ENCODE measurements at places on chromosomes 5 and 9. TPM values are rescaled to one million over a fixed set of nuclear protein-coding genes. Genes with fewer than 3 reads are reported as not detected.
A peak's percentile ranks its signal among the peaks of the same experiment; 100 is the strongest.

The IER5L gene
- 5.9 TPM for total RNA-seq

The PCDHB12 gene
- total RNA-seq: 2.7 TPM

The PRR16 gene
- 0.42 TPM for total RNA-seq

The CFAP90 gene
- 0.33 TPM for total RNA-seq

The MAMDC4 gene
- 6.7 TPM for total RNA-seq

The NR2F1 gene
- 0.34 TPM for total RNA-seq

The FCN2 gene
- not detected for total RNA-seq

DNA sequence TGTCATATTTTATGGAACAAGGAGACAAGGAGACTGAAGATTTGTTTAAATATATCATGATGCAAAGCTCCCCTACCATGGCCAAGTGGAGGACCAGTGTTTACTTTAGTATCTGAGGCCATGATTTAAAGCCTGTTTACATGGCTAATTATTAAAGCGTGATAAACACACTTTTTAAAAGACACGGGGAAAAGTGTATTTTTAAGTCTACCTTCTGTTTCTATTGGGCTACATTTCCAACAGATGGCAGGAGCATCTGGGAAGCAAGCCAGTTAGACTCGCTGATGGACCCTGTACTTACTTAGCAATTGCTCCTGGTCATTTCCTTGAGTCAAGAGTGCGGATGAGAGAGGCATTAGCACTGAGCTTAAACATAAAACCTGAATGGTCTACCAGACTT is 480.3 kb upstream of the SEMA6A start:
- no peak for DNase-seq

DNA sequence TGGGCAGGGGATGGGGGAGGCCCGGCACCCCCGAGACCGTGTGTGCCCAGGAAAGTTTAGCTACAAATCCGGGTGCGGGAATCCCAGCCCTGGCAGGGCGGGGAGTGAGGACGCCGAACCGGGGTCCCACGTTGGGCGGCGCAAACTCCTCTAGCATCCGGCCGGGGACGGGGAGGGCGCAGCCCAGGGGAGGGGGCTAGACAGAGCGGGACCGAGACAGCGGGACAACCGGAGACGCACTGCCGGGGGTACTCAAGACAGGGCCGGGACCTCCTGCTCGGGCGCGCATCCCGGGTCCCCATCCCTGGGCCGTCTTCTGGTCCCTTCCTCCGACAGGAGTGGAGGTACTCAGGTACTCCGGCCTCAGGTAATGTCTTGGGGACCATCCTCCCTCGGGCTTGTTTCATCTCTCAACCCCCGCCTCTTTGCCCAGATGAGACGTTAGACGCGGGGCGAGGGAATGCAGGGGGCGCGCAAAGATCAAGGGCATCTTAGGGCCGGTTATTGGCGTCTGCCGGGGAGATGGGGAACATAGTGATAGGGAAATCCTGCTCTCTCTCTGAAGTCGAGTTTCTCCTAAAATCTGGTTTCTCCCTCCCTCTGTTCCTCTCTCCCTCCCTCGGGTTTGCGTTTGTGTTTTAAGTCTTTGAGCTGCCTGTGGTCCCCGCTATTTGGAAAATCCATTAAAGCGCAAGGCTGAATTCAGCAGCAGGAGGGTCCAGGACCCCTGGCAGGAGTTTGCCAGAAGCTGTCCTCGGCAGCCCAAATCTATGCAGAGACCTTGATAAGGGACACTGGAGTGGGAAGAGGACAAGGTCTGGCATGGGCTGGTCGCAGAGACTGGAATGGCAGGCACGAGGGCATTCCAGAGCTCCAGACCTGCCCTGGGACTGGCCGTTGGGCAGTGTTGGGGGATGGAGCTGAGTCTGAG is 815 bp downstream of the PDZD2 start:
- peak; percentile 44 for DNase-seq

DNA sequence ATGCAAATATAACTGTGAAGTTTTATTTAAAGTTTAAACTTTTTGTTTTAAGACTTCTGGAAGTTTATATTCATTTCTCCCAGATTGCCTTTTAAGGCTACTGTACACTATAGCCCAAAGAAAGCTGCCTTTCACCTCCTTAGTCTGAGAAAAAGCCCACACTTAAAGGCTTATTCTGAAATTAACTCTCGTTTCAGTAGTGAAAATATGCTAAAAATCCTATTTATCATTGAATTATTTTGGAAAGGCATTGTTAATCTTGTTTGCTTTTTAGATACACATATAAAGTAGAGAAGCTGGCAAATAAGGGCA is 3.3 kb upstream of the PURA start:
- no peak for DNase-seq

DNA sequence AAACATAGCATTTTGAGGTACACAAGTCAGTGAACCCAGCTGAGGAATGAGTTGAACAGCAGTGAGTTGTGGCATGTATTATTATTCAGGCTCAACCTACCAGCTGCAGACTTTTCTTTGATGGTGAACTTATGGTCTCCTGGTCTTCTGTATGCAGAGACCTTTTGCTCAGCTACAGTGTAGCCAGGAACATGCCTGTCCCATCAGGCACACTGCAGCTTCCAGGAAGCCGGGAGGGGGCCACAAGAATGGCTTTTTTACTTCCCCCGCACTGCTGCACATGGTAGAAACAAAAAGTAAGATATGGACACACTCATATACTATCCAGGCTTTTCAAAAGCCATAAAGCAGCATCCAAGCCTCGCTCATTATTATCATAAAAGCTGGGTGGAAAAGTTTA is 65.3 kb upstream of the PLPP1 start:
- DNase-seq: no peak

DNA sequence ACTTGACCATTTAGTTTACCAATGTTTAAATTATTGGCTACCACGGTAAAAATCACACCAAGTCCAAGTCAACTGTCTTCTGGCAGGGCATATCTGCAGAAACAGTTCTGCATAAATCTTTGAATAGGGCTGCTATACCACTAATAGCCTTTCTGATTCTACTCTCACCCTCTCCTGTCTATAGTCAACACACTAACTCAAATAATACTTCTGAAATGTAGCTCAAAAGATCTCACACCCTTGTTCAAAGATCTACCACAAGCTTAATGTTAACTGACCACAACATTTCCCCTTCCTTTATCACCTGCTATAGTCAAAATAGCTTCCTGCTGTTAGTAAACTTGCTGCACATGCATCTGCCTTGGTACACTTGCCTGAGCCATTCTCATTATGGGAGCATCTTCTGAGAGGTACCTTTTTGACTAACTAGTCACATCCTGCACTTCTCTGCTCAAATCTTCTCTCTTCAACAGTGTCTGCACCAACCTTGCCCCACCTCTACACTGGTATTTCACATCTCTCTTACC is 319.4 kb downstream of the CDH10 start:
- DNase-seq: no peak

- no peak for DNase-seq
These were observed 23.0 kb downstream of the UBE2D2 start for GRCh38 chr5:139584137-139584536.

GRCh38 chr9:136499935-136500910 is 17.4 kb upstream of the SEC16A start:
- no peak for DNase-seq

GRCh38 chr9:28774433-28775235 is 1201.4 kb upstream of the C9orf72 start:
- DNase-seq: no peak

GRCh38 chr5:141811287-141812155 is 66.7 kb downstream of the PCDH1 start:
- peak; percentile 80 for DNase-seq
